Stimulated activated CD4-positive, alpha-beta T cell treated with anti-CD3 and anti-CD28 coated beads, Interleukin-12 subunit alpha, Interleukin-12 subunit beta, amount 100 ng/mL, for 24 hours (primary cell): ENCODE measurements at places on chromosomes 13 and 19.

- no peak for DNase-seq
Measured at GRCh38 chr13:33512880-33513554, 227.5 kb upstream of the STARD13 start.

GRCh38 chr19:29060813-29061364, 152.1 kb downstream of the UQCRFS1 start:
- no peak for DNase-seq

DNA sequence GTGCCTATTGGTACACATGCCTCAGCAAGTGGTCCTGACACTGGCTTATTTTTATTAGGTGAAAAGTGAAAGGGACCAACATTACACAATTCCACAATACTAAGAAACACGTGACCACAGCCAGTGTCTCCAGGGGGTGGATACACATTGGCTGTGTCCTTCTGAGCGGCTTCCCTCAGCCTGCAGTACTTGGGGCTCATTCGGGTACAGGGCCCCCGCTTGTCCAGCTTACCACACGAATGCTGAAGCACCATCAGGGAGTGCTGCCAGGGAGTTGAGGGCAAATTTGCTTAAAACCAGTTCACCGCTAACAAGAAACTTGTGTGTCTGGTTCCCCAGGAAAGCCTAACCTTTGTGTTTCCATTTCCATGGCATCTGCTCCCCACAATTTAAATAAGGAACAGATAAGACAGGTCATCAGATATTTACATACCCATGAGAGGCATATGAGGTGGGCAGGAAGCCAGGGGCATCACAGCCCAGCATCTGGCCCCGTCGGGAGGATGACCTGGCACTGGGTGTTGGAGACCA, 23.3 kb downstream of the PBX4 start:
- DNase-seq, result no peak

DNA sequence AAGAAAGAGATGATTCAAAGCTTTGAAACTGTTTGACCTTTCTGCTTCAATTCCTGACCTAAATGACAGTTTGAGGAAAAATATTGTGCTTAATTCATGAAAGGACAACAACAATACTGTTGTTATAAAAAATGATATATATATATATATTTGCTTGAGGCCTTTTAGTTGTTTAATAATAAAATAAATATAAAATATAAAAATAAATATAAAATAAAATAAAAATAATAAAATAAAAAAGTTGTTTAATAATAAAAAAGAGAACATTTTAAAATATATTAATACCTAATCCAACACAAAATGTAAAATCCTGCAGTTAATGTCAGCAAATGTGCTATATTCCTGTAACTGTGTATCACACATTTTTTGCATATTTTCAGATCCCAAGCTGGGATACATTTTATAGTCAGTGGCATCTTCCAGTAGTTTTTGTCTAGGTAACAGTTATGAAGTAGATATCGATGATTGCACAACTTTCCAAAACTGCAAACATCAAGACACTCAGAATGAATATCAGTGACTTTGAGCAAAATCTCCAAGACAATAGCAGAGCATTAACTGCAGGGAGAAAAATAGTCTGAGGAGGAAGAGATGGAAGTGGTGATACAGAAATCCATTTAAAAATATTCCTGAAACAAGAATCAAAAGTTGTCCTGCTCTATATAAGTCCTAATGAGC, 375.5 kb upstream of the KLHL1 start:
- DNase-seq, result no peak
